ENCODE measurements at places on chromosomes 1 and 21. TPM values are rescaled to one million over a fixed set of nuclear protein-coding genes. Genes with fewer than 3 reads are reported as not detected.

- no peak for DNase-seq
Measured at GRCh38 chr21:36183144-36183795, 26.6 kb downstream of the DOP1B start.

- DNase-seq = peak; percentile 76
Measured at GRCh38 chr1:59146651-59147358, 150.1 kb upstream of the FGGY start.

DNA sequence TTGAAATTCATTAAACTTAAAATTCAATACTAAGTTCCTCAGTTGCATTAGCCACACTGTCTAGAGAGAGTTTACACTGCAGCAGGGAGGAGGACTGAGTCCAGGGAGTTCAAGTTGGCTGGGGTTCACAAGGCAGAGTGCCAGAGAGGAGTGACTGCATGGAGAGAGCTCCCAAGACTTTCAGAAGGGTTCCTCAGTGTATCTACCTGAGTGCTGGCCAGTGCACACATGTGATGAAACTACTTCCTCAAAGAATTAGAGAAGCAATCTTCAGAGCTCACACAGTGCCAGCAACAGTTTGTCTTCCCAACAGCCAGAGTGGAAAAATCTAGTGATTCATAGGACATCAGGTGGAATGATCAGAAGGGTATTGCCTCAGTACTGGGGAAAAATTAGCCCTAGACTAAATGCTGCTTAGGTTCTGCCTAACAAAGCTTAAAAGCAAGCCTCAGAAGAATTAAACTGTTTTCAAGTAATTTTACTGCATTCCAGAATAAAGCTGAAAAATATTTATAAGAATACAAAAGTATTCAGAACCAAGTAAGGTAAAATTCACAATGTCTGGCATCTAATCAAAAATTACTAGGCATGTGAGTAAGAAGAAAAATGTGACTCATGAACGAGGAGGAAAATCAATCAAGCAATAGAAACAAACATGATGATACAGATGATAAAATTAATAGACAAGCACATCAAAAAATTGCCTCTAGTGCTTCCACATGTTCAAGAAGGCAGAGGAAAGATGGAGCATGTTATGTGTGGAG, 10.4 kb upstream of the WNT3A start:
- no peak for DNase-seq

- no peak for DNase-seq
Measured at GRCh38 chr1:87149241-87150041, 179.2 kb upstream of the LMO4 start.

DNA sequence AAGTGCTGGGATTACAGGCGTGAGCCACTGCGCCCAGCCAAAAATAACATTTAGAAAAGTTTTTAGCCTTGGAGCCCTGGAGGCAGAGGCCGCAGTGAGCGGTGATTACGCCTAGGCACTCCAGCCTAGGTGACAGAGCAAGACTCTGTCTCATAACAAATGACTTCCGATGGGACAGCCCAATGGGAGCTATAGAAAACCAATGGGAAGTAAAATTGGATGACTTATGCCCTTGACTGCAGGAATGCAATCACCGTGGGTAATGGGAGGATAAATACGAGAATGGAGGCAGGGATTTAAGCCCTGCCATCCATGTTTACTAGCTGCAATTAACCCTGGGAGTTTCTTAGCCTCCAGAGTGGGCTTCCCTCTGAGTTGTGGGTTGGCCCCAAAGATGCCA, 37.0 kb upstream of the CNN3 start:
- no peak for DNase-seq

DNA sequence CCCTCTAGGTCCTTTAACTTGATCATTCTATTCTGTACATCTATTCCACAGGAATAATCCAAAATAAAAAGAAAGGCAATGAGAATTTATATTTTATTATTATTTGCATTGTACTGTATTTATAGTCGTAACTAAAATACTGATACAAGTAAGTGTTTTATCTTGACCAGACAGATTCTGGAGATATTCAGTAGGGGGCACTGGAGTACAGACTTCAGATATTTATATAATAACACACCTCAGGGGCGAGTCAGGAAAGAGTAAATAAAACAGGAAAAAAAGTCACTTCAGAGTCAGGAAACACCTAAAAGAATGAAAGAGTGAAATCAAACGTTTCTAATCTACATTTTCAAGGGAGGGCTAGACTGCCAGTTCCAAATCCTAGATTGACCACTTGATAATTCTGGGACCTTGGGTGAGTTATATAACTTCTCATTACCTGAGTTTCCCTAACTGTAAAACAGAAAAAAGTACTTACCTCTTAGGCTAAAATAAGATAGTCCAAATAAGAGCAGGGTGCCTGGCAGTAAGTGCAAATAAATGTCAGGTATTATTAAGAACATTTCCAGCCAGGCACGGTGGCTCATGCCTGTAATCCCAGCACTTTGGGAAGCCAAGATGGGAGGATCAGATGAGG, 31.1 kb upstream of the MTF1 start:
- DNase-seq = no peak

The LMX1A gene
- 0.36 TPM for total RNA-seq

- DNase-seq = no peak
Measured at GRCh38 chr1:194466706-194467105, 1280.3 kb upstream of the B3GALT2 start.

DNA sequence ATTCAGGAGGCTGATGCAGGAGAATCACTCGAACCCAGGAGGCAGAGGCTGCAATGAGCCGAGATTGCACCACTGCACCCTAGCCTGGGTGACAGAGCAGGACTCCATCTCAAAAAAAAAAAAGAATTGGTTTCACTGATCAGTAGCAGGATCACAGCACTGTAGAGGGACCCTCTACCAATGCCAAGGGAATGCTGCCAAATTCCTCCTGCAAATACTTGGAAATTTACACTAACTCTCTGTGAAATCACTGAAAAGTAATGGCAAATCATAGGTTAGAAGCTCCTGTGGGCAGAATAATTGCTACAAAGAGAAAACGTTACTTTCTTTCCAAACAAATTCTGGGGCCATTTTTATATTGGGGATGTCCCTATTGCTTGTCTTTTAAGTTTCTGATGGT, 6.7 kb upstream of the GPR25 start:
- DNase-seq = no peak

DNA sequence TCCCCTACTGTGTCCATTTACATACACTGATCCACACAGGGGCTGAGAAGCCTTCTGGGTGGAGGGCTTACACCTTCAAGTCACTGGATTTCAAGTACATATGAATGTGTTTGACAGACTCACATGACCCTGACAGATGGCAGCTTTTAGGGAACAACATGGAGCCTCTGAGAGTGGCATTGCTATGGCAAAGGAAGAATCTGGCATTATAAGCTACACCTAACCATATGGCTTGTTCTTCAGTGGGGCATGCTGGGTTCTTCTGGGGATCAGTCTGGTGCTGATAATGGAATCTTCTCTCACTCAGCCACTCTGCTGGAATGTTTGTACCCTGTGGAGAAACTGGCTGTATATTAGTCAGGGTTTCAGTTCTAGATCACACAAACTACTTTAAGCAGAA, 68.5 kb upstream of the PDE4B start:
- no peak for DNase-seq

The HLCS gene
- 11.6 TPM for total RNA-seq

DNA sequence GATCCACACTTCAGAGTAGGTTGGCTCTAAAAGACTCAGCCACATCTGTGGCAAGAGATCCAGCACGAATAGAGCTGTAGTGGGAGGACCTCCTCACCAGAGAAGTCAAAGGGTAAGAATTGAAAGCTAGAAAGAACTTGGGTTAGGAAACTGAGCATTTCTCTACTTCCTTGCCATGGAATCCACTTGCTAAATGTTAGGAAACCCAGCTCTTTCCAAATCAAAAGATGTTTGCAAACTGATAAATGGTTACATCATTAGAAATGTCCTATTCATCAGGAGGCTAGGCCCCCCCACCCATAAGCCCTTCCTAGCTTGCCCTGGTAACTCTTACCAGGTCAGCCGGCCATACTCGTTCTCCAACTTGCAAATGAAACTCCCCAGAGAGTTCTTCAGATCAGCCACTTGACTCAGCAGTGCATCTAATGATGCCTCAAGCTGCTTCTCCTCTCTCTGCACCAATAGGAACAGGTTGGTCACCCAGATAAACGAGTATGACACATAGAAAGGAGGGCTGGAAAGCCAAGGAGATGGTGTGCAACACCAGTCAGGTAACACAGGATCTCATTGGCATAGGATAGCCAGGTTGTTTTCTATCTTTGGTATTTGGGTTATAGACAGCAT, 1.5 kb downstream of the MED8 start:
- no peak for DNase-seq

DNA sequence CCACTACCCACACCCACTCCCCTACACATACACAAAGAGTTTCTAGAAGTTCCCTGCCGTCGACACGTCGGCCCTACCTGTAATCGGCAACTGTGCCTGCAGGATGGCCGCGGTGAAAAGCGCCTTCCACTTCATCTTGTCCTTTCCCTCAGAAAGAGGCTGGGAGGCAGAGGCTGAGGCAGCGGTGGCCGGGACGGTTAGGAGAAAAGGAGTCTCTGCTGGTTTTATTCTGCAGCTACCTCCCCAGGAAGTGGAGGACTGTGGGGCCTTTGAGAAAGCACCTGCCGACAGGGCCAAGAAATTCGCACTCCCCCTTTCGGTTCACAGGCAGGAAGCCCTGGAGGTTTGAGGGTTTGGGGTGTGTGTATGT, at the start of gene CD247:
Gene CD247, minus strand, starts transcription at position 199 of the 370 bp plus-strand sequence. Its CDS starts 64 bp downstream, at position 135.
- DNase-seq = no peak

GRCh38 chr1:176575991-176576390, 113.0 kb downstream of the PAPPA2 start:
- DNase-seq = no peak

- peak; percentile 54 for DNase-seq
Measured at GRCh38 chr1:94094469-94095111, 26.4 kb downstream of the ABCA4 start.

DNA sequence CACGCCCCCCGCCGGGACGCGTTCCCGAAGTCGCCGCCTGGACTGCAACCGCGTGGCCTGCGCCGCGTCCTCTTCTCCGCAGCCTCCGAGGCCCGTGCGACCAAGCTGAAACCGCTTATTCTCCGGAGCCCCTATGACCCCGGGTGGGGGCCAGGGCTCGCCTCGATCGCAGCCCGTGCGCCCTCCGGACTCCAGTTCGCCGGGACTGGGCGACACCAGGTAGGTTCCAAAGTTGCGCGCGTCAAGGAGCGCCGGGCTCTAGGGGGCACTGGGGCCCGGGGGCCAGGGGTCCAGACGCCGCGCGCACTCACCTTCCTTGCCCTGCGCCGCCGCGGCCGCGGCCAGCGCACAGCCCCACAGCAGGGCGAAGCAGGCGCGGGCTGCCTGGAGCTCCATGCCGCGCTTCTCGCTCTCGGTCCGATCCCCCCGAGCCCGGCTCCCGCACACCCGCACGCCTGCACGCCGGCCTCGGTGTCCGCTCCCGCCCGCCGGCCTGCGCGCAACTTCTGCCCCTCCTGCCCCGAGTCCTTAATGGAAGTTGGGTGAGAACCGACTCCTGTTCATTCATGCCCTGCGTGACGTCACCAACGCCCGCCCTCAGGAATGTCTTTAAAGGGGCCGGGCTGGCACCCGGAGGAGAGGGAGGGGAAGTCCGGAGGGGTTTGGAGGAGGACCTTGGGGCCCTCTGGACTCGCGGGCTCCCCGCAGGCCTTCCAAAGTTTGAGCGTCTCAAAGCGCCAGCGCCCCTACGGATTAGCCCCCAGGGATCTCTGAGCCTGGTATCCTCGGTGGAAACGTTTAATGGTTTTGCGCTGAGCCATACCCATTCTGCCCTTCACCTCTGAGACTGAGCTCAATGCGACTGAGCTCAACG, at the start of gene EPHA2:
Gene EPHA2, minus strand, starts transcription at position 533 of the 874 bp plus-strand sequence. Its CDS starts 137 bp downstream, at position 396.
- peak; percentile 89 for DNase-seq

DNA sequence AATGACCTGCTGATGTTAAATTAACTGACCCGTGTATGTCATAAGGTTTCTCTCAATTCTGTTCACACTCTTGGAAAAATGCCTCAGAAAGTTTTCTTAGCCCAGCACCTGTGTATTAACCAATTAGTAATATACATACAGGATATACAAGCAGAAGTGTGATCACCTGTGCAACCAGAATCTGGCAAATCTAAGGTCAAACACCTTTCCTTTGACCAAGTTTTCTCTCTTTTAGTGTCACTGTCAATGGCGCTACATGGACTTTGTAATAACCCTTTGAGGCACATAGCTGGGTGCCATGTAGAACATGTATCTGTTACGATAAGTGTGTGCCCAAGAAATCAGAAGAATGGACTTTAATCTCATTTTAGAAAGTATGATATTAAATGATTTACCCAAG, 1.1 kb downstream of the NCSTN start:
- DNase-seq = no peak

- no peak for DNase-seq
Measured at GRCh38 chr1:159580340-159580739, 7.3 kb upstream of the APCS start.

DNA sequence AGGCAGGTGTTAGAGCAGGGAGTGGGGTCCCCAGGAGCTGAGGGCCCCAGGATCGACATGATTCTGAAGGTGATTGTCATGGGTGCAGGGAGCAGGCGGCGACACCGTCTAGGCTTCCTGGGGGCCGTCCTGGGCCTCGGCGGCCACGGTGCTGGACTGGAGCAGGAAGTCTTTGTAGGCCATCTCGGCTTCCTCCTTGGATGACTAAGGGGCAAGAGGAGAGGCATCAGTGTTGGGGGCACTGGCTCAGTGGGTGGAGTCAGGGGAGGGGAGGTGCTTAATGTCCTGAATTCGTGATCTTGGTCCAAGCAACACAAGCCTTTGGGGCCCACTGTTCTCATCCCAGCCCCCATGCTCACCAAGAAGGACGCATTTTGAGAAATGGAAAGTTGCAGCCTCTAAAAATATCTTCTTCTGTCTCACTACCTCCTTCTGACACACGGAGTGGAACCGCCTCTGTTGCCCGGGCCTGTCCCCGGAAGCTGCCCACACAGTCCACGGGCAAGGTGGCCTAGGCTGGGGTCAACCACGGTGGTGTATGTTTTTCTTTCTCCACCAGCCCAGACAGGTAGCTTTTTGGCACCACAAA, 8.6 kb upstream of the FCMR start:
- DNase-seq = no peak

DNA sequence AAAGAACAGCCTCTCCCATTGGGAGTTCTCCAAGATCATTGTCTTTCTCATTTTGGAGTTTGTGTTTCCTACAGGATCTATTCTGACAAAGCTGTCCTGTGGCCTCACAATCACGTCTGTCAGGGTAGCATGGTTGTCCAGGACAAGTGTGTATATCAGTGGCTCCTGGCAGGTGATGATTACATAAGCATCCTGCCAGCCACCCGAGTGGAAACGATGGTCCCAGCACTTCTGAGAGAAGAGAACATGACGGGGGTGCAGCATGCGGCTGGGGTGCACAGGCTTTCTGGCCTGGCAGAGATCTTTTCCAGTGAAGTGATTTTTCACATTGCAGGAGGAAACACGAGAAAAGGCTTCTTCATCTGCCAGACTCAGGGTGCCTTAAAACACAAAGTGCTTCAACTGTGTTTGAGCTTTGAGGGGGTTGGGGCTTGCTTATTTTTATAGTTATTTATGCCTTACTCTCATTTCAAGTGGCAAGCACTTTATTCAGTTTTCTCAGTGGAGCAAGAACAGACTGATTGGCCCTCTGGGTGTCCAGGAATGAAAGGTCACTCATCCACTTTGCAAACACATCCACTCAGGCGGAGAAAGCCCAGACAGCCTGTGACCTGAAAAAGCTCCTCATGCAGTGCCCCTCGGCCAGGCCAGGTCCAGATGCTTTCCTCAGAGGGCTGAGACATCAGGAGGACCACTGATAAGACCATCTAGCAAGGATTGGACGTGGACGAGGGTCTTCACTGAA, 186.0 kb downstream of the DUSP10 start:
- no peak for DNase-seq

The KCNK1 gene
- 0.38 TPM for total RNA-seq

- no peak for DNase-seq
Measured at GRCh38 chr21:25614441-25614840, 7.2 kb upstream of the MRPL39 start.

GRCh38 chr1:147349533-147349932, 107.0 kb downstream of the CHD1L start:
- DNase-seq = no peak

The OR2T35 gene
- not detected for total RNA-seq

The LIX1L gene
- 51.2 TPM for total RNA-seq
